HuH-7.5 (cell line): ENCODE measurements at places on chromosomes 4 and X.
A peak's percentile ranks its signal among the peaks of the same experiment; 100 is the strongest.

- DNase-seq: peak; percentile 37
Observed at GRCh38 chr4:52604215-52604614, 54.9 kb downstream of the USP46 start.

DNA sequence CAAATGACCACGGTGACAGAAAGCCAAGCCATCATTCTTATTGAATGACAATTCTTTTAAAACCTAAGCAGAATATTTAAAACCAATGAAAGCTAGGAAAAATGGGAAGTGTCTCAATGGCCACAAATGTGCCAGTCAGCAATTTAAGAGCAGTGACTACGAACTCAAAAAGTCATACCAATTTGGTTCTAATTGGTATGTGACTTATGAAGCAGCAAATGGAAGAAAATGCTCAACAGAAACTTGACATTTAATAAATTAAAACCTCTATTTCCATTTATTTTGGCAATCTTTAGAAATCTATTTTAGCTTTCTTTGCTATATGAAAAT, 25.7 kb upstream of the BCLAF3 start:
- DNase-seq: no peak

DNA sequence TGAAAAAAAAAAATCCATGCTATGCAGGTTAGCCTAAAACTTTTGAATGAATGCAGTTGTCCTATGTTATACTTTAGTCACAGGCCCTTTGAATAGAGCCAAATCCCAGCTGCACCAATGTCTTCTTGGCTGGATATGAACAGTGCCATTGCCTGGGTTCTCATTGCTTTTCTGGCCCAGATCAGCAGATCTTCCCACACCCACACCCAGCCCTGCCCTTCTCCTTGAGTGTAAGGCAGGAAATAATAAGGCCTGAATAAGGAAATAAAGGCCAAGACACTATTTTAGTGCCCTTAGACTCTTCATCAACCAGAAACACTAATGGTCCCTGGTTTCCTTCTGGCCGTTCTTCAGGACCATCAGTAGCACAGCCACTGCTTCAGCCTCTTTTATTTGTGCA, 66.6 kb downstream of the USP38 start:
- no peak for DNase-seq

DNA sequence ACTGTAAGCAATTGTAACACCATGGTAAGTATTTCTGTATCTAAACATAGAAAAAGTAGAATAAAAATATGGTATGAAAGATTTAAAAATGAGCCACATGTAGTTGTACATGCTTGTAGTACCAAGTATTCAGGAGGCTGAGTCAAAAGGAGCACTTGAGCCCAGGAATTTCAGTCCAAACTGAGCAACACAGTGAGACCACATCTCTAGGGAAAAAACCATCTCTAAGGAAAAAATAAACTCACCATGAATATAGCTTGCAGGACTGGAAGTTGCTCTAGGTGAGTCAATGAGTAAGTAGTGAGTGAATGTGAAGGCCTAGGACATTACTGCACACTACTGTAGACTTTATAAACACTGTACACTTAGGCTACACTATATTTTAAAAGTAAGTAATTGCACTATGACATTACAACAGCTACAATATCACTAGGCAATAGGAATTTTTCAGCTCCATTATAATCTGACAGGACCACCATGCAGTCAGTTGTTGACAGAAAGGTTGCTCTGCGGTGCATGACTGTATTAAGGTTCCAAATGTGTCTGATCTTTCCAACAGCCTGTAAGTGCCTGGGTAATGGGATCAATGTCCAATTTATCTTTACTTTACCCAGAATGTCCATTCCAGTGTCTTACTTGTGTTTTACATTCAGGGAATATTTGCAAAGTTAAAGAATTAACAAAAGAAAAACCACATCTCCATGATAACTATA, 28.9 kb upstream of the LRBA start:
- no peak for DNase-seq

DNA sequence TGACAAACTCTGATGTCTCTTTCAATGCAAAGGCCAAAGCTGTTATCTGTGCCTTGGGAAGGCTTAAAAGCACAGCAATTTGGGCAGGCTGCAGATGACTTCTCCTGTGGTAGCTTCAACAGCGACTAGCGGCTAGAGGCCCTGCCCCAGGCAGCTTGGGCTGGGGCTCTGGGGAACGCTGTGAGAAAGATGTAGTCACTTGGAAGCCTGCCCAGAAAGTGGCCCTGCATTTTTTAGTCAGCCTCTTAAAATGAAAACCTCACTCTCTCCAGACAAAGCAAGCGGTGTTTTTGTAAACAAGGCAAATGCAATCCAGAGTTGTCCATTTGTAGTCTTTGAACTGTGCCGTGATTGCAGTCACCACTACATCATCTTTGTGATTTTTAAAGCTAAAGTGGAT, 27.5 kb downstream of the PCYT1B start:
- DNase-seq: no peak

- DNase-seq: no peak
Observed at GRCh38 chrX:73962948-73963347, 341.0 kb upstream of the ZCCHC13 start.
